ENCODE measurements at places on chromosomes 13 and 19.

- H3K27me3 ChIP-seq, result no peaks in the 10 kb centered on the region
- no peak for DNase-seq
- no peak overlapping the region for H3K27ac ChIP-seq
- peaks cover 61% of the 10 kb centered on the region for H3K36me3 ChIP-seq
- H3K4me1 ChIP-seq, result peaks cover 30% of the 10 kb centered on the region
These were observed 20.4 kb downstream of the ARHGEF1 start for GRCh38 chr19:41903193-41903953.

DNA sequence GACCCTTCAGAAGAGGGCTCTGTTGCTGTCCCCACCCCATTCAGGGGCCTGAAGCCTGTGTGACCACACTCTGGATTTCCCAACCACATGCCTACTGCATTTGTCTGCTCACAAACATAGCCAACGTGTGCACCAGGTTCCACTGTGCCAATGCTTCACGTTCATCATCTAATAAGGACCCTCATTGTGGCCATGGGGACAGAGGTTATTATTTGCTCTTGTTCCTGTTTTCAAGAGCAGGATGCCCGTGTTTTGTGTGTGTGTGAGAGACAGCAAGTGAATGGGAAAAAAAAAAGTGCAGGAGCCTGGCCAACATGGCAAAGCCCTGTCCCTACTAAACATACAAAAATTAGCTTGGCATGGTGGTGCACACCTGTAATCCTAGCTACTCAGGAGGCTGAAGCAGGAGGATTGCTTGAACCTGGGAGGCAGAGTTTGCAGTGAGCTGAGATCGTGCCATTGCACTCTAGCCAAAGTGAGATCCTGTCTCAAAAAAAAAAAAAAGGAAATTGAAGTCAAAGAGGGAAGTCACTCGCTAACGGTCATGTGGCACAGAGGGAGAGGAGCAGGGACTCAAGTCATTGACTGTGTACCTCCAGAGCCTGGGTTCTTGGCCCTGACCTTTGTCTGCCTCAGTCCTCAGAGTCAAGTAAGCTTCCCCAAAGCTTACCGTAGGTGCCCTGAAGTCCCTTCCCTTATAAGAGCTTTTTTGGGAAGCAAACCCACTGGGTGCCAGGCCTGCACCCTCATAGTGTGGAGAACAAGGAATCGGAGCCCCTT, 6.9 kb downstream of the B3GNT8 start:
- no peak overlapping the region for H3K27ac ChIP-seq
- no peak overlapping the region for H3K4me3 ChIP-seq
- H3K4me1 ChIP-seq, result no peaks in the 10 kb centered on the region
- H3K27me3 ChIP-seq, result no peaks in the 10 kb centered on the region
- DNase-seq, result no peak

GRCh38 chr13:39773833-39774232, 118.4 kb downstream of the COG6 start:
- H3K27ac ChIP-seq, result no peak overlapping the region
- DNase-seq, result no peak
- H3K4me1 ChIP-seq, result peaks cover 38% of the 10 kb centered on the region
- no peak overlapping the region for H3K4me3 ChIP-seq
- H3K27me3 ChIP-seq, result no peaks in the 10 kb centered on the region
- H3K36me3 ChIP-seq, result peaks cover 6% of the 10 kb centered on the region

GRCh38 chr13:98875146-98875729, 102.6 kb downstream of the DOCK9 start:
- peaks cover 24% of the 10 kb centered on the region for H3K4me1 ChIP-seq
- no peak for DNase-seq
- peak overlapping the region; percentile 16 for H3K27ac ChIP-seq
- H3K27me3 ChIP-seq, result no peaks in the 10 kb centered on the region
- H3K4me3 ChIP-seq, result no peak overlapping the region

DNA sequence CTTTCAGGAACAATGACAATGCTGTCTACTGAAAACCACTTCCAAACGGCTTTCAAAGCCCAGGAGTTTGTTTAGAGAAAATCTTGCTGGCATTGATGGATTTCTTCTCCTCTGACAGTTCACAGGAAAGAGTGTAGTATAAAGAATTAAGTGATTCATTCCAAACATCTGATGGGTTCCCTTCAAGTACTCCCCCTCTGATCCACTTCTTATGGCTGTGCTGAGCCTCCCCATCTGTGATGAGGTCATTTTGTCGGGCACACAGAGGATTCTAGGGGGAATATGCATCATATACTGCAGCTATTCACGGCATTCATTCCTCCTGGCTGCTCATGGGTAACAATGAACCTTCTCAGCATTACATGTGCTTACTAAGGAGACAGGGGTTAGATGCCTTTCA, 107.9 kb downstream of the RGCC start:
- peaks cover 19% of the 10 kb centered on the region for H3K4me1 ChIP-seq
- H3K36me3 ChIP-seq, result peaks cover 3% of the 10 kb centered on the region
- no peak overlapping the region for H3K27ac ChIP-seq
- no peak for DNase-seq
- H3K4me3 ChIP-seq, result no peak overlapping the region

GRCh38 chr19:29411113-29411581, 114.6 kb upstream of the VSTM2B start:
- no peak for DNase-seq
- H3K4me3 ChIP-seq, result no peak overlapping the region
- H3K27me3 ChIP-seq, result no peaks in the 10 kb centered on the region
- no peaks in the 10 kb centered on the region for H3K4me1 ChIP-seq
- H3K36me3 ChIP-seq, result no peaks in the 10 kb centered on the region

DNA sequence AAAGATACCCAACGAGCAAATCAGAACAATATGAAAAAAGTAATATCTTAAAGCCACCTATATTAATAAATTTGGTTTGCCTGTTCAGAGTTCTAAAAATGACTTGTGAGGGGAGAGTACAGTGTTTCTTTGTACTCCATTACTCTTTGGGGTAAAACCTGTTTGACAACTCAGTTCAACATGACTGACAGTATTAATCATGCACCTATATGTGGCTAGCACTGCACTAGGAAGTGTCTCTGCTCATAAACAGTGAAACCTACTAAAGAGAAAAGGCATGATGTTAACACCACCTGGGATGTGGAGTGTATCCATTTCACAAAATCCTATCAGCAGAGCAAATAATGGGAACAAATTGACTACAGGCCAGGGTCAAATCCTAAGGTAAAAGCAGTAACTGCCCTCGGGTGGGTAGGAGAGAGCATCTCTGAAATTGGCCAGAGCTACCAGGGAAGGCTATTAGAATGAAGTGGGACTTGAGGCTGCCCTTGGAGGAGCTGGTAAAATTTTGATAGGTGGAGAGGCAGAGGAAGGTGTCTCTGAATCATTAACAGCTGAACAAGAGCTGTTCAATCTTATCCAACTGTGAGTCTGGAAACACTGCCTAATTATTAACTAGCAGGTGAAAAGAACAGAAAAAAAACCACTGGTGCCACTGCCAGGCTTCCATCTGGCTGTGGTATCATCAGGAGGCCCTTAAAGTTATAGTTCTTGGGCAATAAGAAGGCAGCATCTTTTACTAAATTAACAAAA, 365.1 kb downstream of the DNAJC15 start:
- H3K4me1 ChIP-seq, result no peaks in the 10 kb centered on the region
- DNase-seq, result no peak
- H3K27me3 ChIP-seq, result no peaks in the 10 kb centered on the region
- no peak overlapping the region for H3K27ac ChIP-seq
- H3K36me3 ChIP-seq, result no peaks in the 10 kb centered on the region

DNA sequence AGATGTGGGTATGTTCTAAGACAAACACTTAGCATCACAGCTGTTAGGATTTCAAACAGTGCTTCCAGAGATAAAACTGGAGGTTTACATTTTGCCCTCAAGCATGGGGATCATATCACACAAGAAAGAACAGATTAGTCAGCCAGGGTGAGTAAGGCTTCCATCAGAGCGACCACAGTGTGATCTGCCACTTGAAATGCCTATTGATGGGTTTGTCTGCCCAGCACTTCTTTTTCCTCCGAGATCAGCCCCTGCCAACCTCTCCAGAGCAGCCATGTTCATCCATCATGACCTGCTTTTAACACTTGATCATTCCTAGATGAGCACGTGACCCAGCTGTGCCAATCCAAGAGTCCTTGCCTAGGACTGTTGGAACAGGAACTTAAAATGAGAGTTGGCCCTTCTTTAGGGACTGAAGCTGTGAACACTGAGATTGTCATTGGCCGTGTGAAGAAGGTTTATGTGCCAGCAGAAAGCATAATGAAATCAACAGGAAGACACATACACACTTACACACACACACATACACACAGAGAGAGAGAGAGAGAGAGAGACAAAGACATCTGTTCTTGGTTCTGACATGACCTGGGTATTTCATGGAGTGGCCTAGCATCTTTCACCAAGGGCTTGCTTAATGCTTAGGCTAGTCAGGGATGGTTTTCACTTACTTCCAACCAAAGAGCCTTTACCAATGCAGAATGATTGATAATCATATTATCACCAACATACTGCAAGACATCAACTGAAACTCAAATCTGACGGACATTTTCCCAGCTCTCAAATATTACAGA, 5.2 kb upstream of the CEBPG start:
- H3K27me3 ChIP-seq, result no peaks in the 10 kb centered on the region
- H3K4me1 ChIP-seq, result peaks cover 5% of the 10 kb centered on the region

- no peak for DNase-seq
- H3K4me3 ChIP-seq, result no peak overlapping the region
- H3K4me1 ChIP-seq, result no peaks in the 10 kb centered on the region
These were observed 69.6 kb downstream of the ACSBG2 start for GRCh38 chr19:6204866-6205723.

DNA sequence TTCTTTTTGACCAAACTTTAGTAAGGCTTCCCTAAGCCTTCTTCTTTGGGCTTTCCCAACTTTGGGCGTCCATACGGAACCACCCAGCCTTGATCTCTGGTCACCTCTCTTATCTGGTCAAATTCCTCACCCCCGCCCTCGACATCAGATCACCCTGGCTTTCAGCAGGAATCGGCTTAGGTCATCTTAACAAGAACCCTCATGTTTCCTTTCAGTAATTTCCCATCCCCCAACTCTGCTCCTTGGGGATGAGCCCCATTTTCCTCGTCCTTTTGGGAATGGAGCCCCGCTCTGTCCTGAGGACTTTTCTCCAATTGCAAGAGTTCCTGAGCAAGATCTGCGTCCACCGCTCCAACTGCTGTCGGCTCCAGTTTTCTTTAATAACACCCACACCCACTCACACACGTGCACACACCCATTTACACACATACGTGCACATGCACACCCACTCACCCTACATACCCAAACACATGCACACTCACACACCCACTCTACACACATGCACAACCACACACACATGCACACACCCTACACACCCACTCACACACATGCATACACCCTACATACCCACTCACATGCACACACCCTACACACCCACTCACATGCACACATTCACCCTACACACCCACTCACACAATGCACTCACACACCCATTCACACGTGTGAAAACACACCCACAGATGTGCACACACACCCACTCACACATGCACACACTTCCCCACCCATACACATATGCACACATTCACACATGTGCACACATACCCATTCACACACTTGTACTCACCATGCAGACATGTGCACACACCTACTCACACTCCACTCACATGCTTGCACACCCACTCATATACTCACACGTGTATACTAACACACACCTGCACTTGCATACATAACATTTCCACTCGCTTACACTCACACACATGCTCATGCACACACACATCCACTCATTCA, 87.0 kb upstream of the TM9SF2 start:
- no peak overlapping the region for H3K4me3 ChIP-seq
- peaks cover 13% of the 10 kb centered on the region for H3K36me3 ChIP-seq
- no peak for DNase-seq
- H3K27ac ChIP-seq, result no peak overlapping the region

DNA sequence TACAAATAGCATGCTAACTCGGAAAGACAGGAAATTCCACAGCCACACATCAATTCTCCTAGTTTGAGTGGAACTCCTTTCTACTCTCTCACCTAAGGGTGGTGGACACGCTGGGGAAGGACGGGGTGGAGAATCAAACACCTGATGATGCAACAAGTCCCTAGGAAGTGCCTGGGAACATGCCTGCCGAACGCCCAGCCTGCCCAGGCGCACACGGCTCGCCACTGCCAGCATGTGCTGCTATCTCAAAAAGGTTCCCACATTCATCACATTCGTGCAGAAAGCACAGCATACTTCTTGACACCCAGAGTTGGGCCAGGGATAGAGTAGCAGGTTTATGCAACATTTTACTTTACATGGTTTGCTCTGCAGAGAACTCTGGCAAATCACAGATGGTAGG, 164.6 kb downstream of the ABCC4 start:
- H3K4me1 ChIP-seq, result no peaks in the 10 kb centered on the region
- H3K27ac ChIP-seq, result no peak overlapping the region
- H3K4me3 ChIP-seq, result no peak overlapping the region

GRCh38 chr19:50562996-50563395, 5.2 kb downstream of the LRRC4B start:
- H3K27me3 ChIP-seq, result peaks cover 54% of the 10 kb centered on the region
- no peak overlapping the region for H3K27ac ChIP-seq
- no peak overlapping the region for H3K4me3 ChIP-seq
- H3K4me1 ChIP-seq, result peaks cover 19% of the 10 kb centered on the region

GRCh38 chr13:95608640-95609323, 35.7 kb downstream of the DZIP1 start:
- no peak overlapping the region for H3K27ac ChIP-seq
- H3K4me1 ChIP-seq, result no peaks in the 10 kb centered on the region

DNA sequence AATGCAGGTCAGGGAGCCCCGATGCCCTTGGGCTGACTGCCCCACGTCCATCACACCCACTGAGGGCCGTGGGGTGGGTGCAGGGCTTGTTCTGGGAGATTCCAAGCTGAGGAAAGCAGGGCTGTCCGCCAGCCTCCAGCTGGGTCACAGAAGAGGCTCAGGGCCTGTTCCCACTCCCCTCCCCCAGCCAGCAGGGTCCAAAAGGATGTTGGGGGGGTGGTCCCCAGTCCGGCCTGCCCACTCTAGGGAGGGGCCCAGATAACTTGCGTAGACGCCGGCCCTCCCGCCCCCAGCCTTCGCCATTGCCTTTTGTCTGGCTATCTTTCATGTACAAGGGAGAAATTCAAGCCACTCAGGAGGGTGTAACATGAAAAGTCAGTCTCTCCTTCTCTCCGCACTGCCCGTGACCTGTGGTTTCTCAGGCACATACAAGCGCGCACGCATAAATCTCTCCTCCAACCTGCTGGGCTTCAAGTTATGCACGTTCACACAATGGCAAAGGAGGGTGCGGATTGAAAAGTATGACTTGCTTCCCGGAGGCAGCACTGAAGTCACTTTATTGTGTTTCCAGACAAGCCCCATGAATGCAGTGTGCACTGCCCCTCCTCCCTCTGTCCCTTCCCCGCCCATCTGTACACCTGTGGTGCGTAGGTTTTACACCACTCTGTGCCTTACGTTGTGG, 20.2 kb downstream of the CARM1 start:
- no peak overlapping the region for H3K4me3 ChIP-seq
- H3K27me3 ChIP-seq, result no peaks in the 10 kb centered on the region
- H3K4me1 ChIP-seq, result peaks cover 3% of the 10 kb centered on the region
- no peaks in the 10 kb centered on the region for H3K36me3 ChIP-seq

DNA sequence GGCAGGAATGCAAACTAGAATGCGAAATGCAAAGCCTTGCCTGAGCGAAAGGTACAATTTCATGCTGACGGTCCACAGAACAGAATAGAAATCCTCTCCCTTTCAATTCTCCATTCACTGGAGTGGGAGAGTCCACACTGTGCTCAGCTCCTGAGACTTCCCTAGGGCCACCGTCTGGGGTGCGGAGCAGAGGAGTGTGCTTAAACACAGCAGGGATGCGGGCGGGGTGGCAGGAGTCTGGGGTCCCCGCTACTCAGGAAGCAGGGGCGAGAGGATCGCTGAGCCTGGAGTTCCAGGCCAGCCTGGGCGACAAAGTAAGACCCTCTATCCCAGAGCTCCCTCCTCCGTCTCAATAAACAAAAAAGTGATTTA, 552 bp upstream of the ZNF816 start:
- H3K4me3 ChIP-seq, result peak overlapping the region; percentile 92
- H3K27me3 ChIP-seq, result no peaks in the 10 kb centered on the region
- H3K27ac ChIP-seq, result peak overlapping the region; percentile 87
- H3K36me3 ChIP-seq, result peaks cover 53% of the 10 kb centered on the region

All from activated naive CD8-positive, alpha-beta T cell treated with anti-CD3 and anti-CD28 coated beads, Interleukin-2, amount 50 U/mL, for 24 hours (primary cell).